ENCODE measurements at places on chromosomes 11 and 22. TPM values are rescaled to one million over a fixed set of nuclear protein-coding genes. Genes with fewer than 3 reads are reported as not detected.

- no peak for DNase-seq
Observed at GRCh38 chr11:12540075-12540680, 134.0 kb upstream of the TEAD1 start.

KRTAP5-8 gene
- total RNA-seq = not detected

GRCh38 chr11:126029237-126029636 lies 33.4 kb downstream of the CDON start:
- DNase-seq = no peak

APOL4 gene
- total RNA-seq = 0.95 TPM
